ENCODE measurements at places on chromosomes 13 and 19.

- peak; percentile 16 for DNase-seq
Measured at GRCh38 chr13:39900106-39900750, 244.8 kb downstream of the COG6 start.

- DNase-seq, result peak; percentile 38
Measured at GRCh38 chr13:40271931-40272775, 394.3 kb downstream of the FOXO1 start.

GRCh38 chr13:75359266-75359665 is 122.7 kb downstream of the TBC1D4 start:
- no peak for DNase-seq

DNA sequence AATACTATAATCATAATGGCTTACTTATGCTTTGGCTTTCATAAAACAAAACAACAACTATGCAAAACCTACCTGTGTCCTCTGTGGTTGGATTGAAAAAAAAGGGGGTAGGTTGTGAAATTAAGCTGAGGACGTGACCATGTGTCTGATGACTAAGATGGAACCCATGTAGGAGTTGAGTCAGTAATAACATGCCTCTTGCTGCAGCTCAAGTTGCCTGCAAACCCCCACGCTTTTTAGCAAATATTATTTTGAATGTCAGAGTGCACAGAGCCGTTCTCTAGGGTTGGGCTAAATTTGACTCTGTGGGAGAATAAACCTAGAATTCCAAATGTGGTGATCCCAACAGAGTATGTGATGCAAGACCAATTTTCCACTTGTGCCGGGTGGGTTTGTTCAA is 209.3 kb downstream of the KCNRG start:
- no peak for DNase-seq

DNA sequence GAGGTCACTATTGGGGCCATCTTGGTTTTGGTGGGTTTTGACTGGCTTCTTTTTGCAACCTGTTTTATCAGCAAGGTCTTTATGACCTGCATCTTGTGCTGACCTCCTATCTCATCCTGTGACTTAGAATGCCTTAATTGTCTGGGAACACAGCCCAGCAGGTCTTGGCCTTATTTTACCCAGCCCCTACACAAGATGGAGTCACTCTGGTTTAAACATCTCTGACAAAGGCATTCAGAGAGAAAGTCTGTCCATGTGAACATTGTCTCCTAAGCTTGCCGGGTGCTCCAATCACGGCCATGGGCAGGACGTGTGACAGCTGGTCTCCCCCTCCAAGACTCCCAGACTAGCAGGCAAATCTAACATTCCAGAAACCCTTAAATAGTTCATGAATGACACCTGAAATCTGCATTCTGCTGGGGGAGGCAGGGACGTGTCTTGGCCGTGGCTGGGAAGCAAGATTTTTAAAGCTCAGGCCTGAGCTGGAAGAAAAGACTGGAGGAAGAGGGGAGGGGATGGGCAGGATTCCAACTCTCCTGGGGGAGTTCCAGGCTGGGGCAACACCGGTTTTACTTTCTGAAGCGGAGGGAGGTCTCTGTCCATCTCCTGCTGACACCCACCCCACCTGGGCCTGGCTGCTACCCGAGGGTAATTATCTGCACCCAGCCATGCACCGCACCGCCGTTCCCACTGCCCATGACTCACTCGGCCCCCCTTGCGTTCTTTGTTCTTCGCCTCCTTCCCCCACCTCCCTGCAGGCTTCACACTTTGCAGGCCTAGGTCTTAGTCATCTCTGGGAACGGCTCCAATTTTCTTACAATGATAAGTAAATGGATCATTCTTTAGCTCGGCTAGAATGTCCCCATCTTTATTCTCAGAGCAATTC is 11.6 kb upstream of the OR1M1 start:
- peak; percentile 86 for DNase-seq

DNA sequence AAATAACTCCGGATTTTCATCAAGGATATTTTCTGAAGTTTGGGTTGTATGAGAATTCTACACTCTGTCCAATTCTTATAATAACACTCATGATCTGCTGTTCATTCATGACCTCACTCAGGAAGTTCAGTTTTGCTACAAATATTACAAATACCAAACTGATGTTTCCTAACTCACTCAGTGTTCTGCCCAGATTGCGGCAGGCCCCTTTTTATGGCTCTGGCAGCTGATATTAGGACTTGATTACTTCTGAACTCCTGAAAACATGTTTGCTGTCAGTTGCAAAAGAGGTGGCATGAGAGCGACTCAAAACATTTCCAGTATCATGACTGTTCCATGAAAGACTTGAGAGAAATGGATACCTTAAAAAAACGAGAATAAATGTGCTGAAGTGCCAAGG is 188.0 kb downstream of the RGCC start:
- DNase-seq, result peak; percentile 35

DNA sequence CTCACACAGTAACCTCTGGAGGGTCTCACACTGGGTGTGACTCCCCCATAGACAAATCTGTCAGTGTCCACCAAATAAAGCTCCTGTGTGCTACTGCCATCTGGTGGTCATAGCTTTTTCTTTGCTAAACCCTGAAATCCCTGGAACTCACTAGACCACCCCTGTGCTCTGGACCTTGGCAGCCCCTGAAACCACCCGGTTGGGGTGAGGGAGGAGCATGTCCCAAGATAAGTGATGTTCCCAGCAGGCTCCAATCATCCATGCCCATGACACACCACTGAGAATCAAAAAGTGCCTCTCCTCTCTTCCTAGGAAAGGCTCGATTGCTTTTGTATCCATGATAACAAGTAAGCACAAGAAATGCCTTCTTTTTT is 6.5 kb upstream of the HSD17B14 start:
- peak; percentile 92 for DNase-seq

DNA sequence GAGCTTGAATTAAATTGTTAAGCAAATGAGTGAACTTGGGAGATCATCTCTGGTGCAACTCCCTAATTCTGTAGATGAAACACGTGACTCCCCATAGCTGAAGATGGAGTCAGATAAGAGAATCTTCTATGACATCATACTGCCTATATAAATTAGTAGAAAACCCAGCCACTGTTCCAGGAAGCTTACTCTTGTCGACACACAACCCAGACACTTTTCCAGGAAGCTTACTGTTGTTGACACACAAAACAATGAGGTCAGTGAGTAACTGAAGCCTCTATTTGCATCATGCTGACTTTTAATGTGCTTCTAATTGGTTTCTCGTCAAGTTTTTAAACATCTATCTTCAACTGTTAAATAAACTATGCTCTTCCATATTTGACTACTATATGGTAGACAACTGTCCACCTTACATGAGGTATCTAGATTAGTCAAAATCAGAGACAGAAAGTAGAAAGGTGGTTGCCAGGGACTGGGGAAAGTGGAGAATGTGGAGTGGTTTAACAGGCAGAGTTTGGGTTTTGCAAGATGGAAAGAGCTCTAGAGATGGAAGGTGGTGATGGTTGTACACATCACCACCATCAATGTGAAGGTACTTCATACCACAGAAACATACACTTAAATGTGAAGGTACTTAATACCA is 168.2 kb downstream of the FGF14 start:
- DNase-seq, result no peak

GRCh38 chr19:46497773-46498172 is 2.1 kb upstream of the PNMA8B start:
- no peak for DNase-seq

DNA sequence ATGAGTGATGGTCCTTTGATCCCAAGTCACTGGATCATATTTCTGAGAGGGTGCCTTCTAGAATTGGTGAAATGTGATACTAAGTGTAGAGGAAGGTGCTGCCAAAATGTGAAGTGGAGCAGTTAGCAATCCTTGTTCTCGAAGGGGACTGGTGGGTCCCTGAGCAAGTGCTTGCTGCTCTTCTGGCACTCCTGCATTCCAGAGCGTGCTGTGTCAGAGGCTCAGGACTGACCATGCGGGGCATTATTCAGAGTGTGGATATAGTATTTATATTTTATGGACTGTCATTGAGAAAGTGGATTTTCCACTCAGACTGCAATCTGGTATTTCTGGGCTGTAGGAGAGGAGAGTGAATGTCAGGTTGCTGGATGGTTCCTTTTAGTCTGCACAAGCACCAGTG is 152.6 kb upstream of the KL start:
- no peak for DNase-seq

GRCh38 chr13:32897296-32897695 is 118.9 kb upstream of the KL start:
- no peak for DNase-seq

DNA sequence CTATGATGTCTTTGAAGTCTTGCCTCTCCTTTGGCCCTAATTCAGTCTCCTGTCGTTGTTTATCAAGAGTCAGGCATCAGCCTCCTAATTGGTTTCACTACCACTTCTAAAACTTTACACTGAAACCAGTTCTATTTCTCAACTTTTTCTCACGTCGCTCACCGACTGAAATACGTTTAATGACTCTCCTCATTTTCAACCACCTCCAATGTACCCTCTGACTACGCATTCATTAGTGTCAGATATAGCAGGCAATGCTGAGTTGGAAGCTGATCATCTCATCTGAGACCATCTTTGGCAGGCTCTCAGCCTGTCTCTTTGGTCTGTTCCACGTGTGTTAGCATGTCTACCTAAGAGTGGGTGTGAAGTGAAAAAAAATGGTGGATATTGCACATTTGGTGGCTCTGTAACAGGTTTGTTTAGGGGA is 128.1 kb downstream of the KL start:
- no peak for DNase-seq

- DNase-seq, result no peak
Measured at GRCh38 chr13:77387607-77388200, 60.8 kb upstream of the MYCBP2 start.

DNA sequence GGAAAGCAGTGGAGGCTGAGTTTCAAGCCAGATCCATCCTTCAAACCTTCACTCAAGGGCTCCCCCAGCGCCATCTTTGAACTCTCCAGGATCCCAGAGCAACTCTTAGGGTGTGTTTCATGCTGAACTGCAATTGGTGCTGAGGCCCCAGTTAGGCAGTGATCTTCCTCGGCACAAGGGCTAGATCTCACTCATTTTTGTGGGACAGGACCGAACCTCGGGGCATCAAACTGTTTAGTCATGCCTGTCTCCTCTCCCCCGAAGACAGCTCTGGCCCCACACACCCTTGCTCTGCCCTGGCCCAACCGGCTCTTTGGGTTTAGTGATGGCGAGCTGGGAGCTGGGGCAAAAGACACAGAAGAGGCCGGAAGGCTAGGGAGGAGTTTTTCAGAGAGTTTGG is 115.1 kb downstream of the NUFIP1 start:
- no peak for DNase-seq
